Natural killer cell (primary cell): ENCODE measurements at places on chromosomes 1 and 21. TPM values are rescaled to one million over a fixed set of nuclear protein-coding genes. Genes with fewer than 3 reads are reported as not detected.
A peak's percentile ranks its signal among the peaks of the same experiment; 100 is the strongest.

- peak; percentile 40 for DNase-seq
Measured at GRCh38 chr1:36924282-36924811, 110.0 kb downstream of the GRIK3 start.

DNA sequence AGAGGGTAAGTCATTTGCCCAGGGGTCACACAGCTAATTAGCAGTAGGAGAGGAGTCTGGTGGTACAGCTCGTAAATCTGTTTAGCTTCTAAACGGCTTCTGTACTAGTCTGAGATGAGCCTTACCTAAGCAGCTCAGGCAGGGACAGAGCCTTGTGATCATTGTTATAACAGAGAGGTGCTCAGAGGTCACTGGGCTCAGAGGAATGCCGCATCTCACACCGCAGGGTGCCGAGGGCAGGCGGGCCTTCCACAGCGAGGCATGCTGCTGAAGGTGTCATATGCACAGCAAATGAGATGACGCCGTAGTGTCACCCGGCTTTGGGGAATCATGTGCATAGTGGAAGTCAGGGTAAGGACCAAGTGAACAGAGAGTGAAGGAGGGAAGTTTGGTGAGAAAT is 305.2 kb upstream of the FMN2 start:
- DNase-seq, result no peak

GRCh38 chr1:75796376-75797272 is at the start of gene MSH4:
Gene MSH4 (plus strand): TSS chr1:75796882. CDS start chr1:75796986, 104 bp downstream.
- DNase-seq, result no peak

Gene KCNK1
- total RNA-seq, result not detected

Gene EFHD2
- total RNA-seq, result 804 TPM
